Dorsolateral prefrontal cortex (tissue), 122 donors: ENCODE measurements at places on chromosomes 2 and 18. TPM values are rescaled to one million over a fixed set of nuclear protein-coding genes. Genes with fewer than 3 reads are reported as not detected.

AKAIN1 gene
- 2.4 TPM for total RNA-seq

XIRP2 gene
- total RNA-seq = not detected

DNA sequence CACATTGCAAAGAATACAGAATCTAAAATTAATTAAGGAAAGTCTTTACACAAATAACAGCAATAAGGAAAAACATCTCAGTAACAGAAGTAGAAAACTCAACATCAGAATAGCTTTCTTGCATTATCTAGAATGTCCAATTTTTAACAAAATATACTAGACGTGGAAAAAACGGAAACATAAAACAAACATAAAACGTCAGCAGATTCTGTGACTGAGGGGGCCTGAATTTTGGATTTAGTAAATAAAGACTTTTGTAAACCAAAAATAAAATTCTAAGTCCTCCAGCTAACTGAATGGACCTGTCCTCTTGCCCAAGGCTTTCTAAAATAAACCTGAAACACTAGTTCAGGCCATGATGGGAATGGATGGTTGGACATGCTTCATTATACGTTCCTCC, 773.5 kb upstream of the LRRTM1 start:
- no peak for DNase-seq

GRCh38 chr2:12381543-12382325, 335.0 kb upstream of the TRIB2 start:
- no peak for DNase-seq

CEP68 gene
- total RNA-seq = 40.5 TPM

ZNF385B gene
- total RNA-seq = 42.7 TPM

DNA sequence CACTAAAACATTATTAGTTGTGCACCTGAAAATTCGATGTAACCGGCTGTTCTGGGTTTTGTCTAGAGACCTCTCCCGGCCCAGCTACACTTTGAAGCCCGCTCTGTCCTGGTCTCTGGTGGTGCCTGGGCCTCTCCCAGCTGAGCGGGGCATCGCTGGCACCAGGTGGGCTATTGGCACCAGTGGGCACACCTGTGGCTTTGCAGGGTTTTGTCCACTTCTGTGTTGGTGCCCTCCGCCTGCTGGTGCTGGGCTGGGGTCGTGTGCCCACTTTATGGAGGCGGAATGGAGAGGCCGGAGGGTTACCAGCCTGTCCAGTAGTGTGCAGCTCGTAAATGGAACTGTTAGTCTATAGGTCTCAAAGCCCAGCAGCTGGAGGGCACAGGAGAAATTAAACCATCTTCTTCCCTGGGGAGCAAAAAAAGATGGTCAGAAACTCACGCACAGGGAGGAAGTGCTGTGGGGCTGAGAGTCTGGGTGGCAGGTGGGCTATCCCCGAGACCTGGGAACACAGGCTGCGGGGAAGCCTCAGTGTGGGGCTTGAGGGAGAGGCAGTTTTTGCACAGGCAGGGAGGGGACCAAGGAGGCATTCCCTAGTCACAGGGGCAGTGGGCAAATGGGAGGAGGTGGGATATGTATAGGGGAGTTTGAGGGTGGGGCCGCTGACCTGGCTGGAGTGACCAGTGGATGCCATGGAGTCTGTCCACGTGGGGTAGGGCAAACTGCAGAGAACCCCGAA, 30.4 kb downstream of the SH3BP4 start:
- no peak for DNase-seq

GRCh38 chr2:119263656-119264055, 40.0 kb downstream of the STEAP3 start:
- DNase-seq = no peak

BOLL gene
- total RNA-seq = not detected

GRCh38 chr2:138455691-138456090, 45.9 kb upstream of the SPOPL start:
- DNase-seq = no peak

DNA sequence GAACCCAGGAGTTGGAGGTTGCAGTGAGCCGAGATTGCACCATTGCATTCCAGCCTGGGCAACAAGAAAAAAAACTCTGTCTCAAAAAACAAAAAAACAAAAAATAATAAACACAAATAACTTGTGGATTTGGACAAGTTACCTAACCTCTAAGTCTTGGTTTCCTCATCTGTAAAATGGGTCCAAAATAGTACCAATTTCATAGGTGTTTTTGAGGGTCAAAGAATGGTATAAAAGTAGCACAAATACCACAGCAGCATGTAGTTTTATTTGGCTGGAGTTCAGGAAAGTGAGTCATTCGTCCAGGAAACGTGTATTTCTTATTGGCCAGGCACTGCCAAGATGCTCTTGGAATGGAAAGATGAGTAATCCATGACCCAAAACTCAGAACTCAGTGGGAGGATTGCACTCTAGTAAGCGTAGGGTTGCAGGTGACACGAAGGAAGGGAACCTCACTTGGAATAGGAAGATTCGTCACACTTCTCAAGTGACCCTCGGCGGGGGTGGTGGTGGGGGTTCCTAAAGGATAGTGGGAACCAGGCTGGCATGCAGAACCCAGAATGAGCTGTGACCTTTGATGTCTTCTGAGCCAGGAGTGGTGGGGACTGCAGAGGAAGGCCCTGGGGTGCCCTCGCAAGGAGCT, 24.4 kb downstream of the GRHL1 start:
- DNase-seq = no peak

HOXD13 gene
- not detected for total RNA-seq

SCN7A gene
- 4.7 TPM for total RNA-seq

GRCh38 chr2:190835303-190835930, 45.2 kb upstream of the GLS start:
- DNase-seq = no peak

DNA sequence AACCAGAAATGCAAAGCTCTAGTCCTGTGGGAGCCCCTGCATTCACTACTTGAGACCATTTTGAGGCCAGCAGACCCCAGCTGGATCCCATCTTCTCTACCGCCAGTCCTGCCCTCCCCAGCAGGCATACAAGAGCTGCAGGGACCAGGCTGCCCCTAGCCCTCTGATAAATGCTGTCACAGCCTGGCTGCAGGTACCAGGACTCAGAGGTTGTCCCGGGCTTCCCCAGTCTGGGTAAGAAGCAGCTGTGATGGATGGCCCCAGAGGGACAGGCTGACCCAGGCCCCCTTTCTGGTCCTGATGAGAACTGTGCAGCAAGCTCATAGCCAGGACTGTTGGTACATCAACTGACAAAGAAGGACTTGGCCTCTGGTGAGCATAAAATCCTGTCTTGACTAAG, 132.9 kb upstream of the APCDD1 start:
- no peak for DNase-seq

SERPINB7 gene
- total RNA-seq = not detected

GRCh38 chr2:65112633-65113032, 17.3 kb downstream of the RAB1A start:
- no peak for DNase-seq

DNA sequence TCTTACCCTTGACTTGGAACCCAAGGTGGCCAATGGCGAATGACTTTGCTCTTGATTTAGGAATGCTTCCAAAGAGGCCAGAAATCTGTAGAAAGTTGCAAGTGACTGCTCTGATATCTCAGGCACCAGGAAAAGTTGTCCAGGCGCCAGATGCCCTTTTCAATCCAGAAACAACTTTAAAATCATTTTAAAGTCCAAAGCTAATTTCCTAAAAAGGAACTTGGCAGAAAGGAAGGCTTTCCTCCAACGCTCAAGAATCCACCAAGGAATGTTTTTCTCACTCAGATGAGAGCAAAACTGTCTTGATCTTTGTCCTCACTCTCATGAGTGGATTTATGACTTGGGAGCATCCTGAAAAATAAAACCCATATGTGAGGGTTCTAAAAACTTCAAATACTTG, 5.3 kb downstream of the NGEF start:
- no peak for DNase-seq

- no peak for DNase-seq
These were observed 11.5 kb upstream of the DIPK1C start for GRCh38 chr18:74468547-74469061.

L3MBTL4 gene
- 27.8 TPM for total RNA-seq

- DNase-seq = peak; percentile 31
These were observed 667 bp downstream of the REEP1 start for GRCh38 chr2:86336675-86337243.

GRCh38 chr18:45408218-45408617, 207.1 kb upstream of the SLC14A2 start:
- DNase-seq = no peak
